OCI-LY7 (cell line): ENCODE measurements at places on chromosomes 7 and 10.

GRCh38 chr10:130500261-130501000, 364.2 kb downstream of the GLRX3 start:
- DNase-seq, result no peak

DNA sequence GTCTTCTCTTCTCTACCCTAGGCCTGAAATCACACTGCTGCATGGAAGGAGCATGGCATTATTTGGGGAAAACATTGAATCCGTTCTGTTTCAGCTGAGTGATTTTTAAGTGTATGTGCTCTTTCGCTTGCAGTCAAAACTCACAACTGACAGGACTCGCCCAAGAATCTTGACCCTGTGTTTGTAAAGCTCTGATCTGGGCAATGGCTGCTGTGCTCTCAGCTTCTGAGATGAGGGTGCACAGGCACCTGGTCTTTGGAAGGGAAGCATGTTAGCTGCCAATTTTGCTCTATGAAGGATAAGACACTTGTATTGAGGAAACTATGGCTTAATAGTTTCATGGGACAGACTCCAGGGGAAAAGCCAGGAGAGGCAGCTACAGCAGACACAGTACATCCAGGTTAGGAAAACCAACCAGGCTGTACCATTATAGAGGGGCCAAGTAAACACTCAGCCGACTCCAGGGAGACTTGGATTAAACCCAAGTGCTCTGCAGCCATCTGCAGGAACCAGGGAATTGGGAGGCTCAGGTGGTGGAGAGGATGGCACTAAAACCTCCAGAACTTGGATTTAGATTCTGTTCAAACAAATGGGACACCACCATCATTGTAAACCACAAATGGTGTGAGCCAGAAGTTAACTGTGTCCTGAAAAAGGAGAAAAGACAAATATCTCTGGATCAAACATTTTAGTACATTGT, 43.3 kb downstream of the LYZL1 start:
- no peak for DNase-seq

- no peak for DNase-seq
Measured at GRCh38 chr7:36810032-36810431, 85.7 kb upstream of the AOAH start.

- no peak for DNase-seq
Measured at GRCh38 chr10:46106410-46107255, 60.6 kb upstream of the MSMB start.

GRCh38 chr10:43181146-43181545, 42.9 kb downstream of the CSGALNACT2 start:
- DNase-seq, result no peak
